ENCODE measurements at places on chromosomes 1 and 21.

- peak; percentile 94 for DNase-seq
Observed at GRCh38 chr1:109370712-109371340, 26.9 kb downstream of the SORT1 start.

DNA sequence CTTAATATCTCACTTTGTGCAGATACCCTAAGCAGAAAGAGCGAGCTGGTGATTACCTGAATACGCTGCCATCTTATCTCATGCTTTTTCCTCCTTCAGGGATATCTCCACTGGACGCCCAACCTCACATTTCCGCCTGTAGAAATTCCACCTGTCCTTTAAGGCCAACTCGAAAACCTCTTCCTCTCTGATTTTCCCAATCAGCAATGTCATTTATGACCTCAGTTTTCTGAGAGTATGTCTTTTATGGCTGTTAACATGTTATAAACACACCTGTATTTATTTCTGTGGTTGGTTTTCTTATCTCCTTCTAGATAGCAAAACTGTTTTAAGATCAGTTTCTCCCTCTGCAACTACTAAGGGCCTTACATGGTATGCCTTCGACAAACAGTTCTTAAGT, 41.1 kb downstream of the CD34 start:
- DNase-seq: no peak

DNA sequence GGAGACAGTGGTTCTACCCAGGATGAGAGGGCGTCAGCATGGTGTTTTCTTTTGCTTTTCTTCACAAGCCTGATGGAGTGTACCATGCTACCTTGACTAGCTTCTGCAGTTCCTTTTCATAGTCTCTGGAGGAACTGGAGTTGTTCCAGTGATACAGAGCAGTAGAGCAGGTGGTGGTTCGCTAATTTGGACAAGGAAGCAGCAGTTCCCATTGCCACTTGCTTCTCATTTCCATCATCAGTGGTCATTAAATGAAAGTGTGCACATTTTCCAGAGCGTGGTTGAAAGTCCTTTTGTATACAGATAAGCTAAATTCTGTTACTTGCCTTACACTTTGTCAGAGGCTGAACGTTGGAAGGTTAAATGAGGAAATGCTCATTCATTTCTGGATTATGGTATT, 182.3 kb downstream of the C1orf21 start:
- DNase-seq: no peak

- no peak for DNase-seq
Observed at GRCh38 chr21:32566741-32567389, 18.5 kb downstream of the TCP10L start.

DNA sequence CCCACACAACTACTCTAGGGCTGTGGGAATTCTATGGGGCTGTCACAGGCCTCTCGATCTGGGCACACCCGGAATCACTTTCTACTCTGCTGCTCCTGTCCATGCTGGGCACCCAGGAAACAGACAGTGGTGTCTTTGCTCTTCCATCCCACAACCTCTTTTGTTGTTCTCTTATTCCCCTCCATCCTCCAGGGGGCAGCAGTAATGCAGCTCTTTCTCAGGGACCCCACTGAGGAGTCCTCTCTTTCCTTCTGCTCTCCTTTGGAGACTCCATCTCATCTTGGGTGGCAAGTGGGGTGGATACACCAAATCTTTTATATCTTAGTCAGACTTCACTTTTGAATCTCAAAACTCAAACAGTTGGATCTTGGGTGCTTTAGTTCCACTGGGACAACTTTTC, 206.3 kb downstream of the HS2ST1 start:
- DNase-seq: no peak

GRCh38 chr21:34695434-34695833, 26.6 kb downstream of the CLIC6 start:
- no peak for DNase-seq

DNA sequence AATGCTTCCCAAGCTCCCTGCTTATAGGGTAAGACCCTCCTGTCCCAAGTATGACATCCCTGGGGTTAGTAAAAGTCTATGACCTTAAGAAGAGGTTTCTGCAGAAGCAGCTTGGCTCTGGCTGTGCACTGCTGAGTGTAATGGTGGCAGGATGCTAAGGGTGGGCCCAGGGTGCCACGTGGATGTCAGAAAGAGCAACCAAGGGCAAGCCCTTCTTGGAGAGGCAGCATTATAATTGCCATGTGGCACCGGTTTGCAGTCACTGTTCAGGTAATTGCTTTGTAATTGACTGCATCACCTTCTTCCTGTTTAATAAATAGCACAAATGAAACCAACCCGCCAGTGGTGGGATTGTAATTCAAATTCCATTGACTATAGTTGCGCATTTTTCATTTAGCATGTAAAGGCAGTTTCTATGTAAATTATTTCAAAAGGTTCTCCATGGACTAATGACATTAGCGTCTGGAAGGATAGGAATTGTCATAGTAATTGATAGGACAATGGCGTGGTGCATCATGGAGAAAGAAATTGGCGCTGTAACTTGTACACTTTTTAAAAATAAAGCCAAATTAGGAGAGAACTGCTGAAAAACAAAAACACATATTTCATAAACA, 490.6 kb upstream of the VAMP3 start:
- DNase-seq: no peak

- DNase-seq: peak; percentile 72
Observed at GRCh38 chr1:177945943-177946650, 23.8 kb downstream of the SEC16B start.

DNA sequence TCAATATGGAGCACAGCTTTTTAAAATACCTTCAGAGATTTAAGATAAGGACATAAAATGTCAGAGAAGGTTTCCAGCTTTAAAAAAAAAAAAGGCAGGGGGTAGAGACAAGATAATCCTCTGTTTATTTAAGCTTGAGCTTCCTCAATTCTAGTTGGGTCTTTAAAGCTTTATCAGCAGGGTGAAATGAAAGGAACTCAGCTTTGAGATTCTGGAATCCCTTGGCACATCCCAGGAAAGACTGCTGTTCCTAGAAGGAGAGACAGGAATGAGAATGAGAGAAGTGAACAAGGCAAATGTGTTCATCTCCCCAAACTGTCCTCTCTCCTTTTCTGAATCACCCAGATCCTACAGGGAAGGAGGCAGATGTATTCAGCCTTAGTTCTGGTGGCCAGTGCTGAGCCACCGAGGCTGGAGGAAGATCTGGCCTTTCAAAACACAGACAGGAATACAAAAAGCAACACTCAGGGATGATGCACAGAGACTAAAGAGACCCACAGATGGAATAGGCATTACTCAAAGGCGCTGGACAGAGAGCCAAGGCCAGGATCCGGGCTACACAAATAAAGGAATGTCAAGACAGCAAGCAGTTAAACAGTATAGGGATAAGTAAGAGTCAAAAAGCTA, 385.8 kb upstream of the DUSP10 start:
- DNase-seq: no peak

- no peak for DNase-seq
Observed at GRCh38 chr1:185603158-185603557, 131.0 kb upstream of the HMCN1 start.

GRCh38 chr21:33761441-33762036, 119.2 kb downstream of the ITSN1 start:
- peak; percentile 99 for DNase-seq

GRCh38 chr1:232880354-232880753, 70.1 kb upstream of the NTPCR start:
- DNase-seq: peak; percentile 49

DNA sequence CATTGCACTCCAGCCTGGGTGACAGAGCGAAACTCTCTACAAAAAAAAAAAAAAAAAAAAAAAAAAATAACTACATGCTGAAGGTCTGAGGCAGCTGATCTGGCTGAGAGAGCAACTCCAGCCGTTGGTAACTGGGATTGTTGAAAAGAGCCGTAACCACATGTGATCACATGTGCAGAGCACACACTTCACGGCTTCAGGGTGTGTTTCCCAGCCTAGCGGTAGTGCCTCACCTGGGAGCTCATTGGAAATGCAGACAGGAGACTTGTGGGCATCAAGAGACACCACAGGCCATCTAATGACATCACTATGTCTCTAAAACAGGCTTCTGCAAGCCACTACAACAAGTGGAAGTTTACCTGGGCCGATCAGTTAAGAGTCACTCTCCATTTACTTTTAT, 11.8 kb upstream of the OTUD7B start:
- no peak for DNase-seq

DNA sequence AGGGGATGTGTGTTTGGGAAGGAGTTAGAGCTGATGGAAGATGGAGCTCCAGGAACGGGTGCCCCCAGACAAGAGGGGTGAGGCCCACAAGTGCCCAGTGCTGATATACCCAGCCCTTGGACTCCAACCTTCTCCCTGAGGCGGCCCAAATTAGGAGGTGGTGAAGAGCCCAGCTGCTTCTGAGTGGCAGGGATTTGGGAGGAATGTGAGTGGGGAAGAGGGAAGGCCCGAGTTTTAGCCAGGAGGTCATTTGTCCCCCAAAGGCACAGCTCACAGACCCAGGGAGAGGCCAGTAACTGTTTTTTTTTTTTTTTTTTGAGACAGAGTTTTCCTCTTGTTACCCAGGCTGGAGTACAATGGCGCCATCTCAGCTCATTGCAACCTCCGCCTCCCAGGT, 1.2 kb upstream of the PADI2 start:
- no peak for DNase-seq

- no peak for DNase-seq
Observed at GRCh38 chr1:41349361-41350054, 11.7 kb upstream of the FOXO6 start.

DNA sequence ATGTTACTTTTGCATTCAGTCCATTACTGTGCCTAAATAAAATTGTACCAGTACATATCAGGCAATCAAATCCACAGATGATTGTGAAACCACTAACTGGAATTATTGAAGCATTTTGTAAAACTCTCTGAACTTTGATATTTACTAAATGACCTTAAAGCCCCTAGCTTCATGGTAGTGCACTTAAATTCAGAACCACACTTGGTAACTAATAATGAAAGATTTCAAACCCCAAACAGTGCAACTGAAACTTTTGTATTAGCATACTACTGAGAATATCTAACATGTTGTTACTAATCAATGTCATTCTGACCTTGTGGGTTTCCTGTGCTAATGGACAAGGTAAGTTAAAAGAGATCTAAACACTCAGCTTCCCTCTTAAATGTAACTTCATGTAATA, at the start of gene CFHR3:
CFHR3 (plus strand) TSS at position 238 of the 400 bp plus-strand sequence; CDS start at position 285, 47 bp downstream.
- DNase-seq: no peak

DNA sequence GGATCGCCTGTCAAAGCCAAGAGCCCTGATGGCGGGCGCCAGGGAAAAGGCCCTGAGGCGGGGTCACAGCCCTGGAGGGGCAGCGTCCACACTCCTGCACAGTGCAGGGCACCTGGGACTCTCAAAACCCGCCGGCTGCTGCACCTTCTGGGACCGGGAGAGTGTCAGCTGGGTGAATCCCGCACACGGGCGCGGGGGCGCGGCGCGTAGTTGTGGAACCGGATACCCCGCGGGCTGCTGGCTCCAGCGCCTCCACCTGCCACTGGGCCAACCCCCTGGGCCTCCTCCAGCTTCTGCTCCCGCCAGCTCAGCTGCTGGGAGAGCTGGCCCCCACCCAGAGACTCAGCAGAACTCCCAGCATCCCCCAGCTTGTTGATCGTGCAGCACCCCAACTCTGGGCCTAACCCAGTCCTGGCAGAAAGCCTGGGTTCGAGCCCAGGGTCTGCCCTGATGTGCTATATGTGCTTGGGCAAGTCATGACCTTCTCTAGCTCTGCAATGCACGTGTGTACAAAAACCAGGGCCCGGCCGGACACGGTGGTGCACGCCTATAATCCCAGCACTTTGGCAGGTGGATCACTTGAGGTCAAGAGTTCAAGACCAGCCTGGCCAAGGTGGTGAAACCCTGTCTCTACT, 33.8 kb downstream of the NECAP2 start:
- no peak for DNase-seq

- DNase-seq: no peak
Observed at GRCh38 chr1:15248216-15248615, 1.2 kb downstream of the FHAD1 start.

GRCh38 chr1:44849575-44850132, 6.6 kb upstream of the PTCH2 start:
- DNase-seq: no peak

GRCh38 chr1:9538669-9539164, 548 bp upstream of the SLC25A33 start:
- no peak for DNase-seq

DNA sequence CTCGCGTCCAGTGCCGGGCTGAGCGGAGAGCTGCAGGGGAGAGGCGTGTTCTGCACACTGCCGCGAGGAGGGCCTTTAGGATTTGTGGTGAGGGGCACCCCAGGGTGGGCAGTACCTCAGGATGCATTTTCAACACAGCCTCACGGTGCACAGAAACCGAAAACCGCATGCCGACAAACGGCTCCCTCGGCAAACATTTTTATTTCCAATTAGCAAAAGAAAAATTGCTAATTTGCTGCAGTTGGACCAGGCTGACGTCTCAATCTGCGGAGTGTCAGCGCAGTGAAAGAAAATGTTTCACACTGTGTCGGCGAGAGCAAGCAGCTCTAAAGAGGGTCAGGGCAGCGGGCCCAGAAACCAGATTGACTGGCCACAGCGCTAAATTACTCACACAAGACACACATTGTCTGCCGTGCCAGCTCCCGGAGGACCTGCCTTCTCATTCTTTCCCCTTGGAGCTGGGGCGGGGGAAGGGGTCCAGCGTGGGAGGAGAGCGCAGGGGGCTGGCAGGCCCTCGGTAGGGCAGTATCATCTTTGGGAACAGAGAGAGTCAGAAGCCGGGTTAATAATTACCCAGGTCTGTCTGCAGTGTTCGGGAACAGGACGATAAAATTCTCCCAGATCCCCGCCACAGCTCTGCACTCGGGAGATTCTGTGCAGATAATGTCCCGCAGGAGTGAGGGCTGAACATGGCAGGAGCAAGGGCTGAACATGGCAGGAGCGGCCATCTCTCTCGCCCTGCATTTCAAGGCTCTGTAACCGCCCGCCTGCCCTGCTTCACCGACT, 150.2 kb downstream of the PRDM16 start:
- DNase-seq: peak; percentile 50

- DNase-seq: peak; percentile 39
Observed at GRCh38 chr1:29687166-29687565, 450.8 kb downstream of the PTPRU start.

DNA sequence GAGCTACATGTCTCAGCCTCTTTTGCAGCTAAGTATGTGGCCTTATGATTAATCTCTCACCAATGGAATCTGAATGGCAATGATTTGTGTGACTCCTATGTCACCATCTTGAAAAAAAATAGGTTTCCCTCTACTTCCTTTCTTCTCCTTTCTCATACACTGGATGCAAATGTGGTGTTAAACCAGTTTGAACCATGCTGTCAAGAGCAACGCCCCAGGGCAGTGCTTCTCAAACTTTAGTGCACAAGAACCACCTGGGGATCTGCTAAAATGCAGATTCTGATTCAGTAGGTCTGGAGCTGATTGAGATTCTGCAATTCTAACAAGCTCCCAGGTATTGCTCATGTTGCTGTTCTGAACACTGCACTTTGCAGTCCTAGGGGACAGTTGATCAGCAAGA, 44.7 kb upstream of the ZNF644 start:
- no peak for DNase-seq

- no peak for DNase-seq
Observed at GRCh38 chr21:34827445-34828235, 158.8 kb downstream of the CLIC6 start.

GRCh38 chr1:172141341-172141881, 279.1 kb upstream of the C1orf105 start:
- no peak for DNase-seq

Measured in cardiac fibroblast (primary cell).